ENCODE measurements at places on chromosomes 5 and 9. TPM values are rescaled to one million over a fixed set of nuclear protein-coding genes. Genes with fewer than 3 reads are reported as not detected.

DNA sequence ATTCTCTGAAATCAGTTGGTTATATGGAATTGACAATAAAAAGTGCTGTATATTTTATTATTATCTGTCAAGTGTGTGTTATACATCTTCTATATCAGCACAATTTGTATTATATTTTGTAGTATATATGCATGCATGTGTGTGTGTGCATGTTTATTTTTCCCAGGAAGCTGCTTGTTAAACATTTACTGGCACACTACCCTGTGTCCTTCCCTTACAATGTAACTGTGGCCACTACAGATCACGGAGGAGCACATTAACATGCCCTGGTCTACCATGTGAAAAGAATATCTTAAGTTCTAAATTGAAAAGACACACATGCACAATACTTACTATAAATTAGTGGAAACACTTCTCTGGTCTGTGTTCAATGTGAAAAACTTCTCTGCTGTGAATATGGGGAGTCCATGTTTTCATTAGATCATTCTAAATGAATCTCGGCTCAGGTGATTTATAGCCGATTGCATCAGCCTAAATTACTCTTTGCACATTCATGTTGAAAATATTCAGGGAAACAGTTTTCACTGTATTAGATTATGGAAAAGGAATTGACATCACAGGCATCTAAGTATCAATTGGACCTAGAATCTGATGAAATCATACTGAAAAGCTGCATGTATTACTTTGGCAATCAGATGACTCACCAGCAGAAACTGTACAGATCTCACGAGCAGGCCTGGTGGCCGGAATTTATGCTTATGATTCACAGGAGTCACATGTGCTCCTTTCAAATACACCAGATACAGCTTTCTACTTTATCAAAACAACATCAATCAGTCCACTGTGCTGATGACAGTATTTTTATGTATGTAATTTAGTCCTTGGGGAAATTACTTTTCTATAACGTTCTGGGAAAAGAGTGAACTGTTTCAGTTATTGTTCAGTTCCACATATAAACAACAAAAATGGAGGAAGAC, 39.4 kb downstream of the LURAP1L start:
- DNase-seq, result no peak

- DNase-seq, result no peak
Measured at GRCh38 chr5:64680289-64680688, 10.0 kb upstream of the SHISAL2B start.

GRCh38 chr5:167816864-167817263, 474.6 kb upstream of the WWC1 start:
- no peak for DNase-seq

- no peak for DNase-seq
Measured at GRCh38 chr9:116238225-116238624, 84.6 kb downstream of the PAPPA start.

DNA sequence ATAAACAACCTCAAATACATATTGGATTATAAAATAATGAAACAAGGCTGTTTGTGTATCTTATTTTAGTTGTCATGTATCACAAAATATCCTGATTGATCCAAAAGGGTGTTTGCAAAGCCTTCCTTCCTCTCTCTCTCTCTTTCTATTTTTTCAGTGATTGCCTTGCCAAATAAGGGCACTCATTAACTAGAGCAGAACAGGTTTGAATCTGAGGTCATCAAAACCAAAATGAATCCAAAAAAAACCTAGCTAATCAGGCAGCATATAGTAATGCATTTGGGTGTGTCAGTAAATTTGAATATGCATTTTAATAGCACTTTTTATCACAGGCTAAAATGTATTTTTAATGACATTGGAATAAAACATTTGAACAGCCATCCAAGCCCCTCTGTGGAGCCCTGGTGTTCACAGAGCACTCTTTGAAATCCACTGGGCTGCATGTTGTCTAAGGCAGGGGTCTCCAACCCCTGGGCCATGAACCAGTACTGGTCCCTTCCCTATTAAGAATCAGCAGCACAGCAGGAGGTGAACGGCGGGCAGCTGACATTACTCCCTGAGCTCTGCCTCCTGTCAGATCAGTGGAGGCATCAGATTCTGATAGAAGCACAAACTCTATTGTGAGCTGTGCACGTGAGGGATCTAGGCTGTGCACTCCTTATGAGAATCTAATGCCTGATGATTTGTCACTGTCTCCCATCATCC, 171.8 kb upstream of the RAI14 start:
- no peak for DNase-seq

DNA sequence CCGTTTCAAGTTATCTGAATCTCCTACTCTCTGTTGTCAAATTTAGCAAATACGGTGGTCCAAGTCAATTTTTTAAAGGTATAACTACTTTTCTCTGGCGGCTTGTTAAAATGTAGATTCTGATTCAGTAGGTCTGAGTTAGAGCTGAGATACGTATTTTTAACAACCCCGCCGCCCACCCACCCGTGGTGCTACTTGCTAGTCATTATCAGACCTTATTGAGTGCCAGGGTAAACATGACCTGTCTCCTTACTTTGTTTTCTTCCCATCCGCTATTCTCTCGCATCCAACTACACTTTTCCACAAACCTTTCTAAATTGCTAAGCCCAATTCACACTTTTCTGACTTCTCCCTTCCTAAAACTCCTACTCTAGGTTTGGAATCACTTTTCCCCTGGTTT, 694 bp upstream of the PLAA start:
- no peak for DNase-seq

The SPATA31A6 gene
- polyA plus RNA-seq, result not detected

The CFAP77 gene
- 1.3 TPM for polyA plus RNA-seq

Data from renal cortex interstitium (tissue), 15 donors.